ENCODE measurements at places on chromosomes 4 and X.
A peak's percentile ranks its signal among the peaks of the same experiment; 100 is the strongest.

- no peak for DNase-seq
Measured at GRCh38 chr4:21469438-21470300, 478.9 kb downstream of the KCNIP4 start.

GRCh38 chrX:17588303-17588702 is 149.0 kb upstream of the SCML1 start:
- DNase-seq = no peak

DNA sequence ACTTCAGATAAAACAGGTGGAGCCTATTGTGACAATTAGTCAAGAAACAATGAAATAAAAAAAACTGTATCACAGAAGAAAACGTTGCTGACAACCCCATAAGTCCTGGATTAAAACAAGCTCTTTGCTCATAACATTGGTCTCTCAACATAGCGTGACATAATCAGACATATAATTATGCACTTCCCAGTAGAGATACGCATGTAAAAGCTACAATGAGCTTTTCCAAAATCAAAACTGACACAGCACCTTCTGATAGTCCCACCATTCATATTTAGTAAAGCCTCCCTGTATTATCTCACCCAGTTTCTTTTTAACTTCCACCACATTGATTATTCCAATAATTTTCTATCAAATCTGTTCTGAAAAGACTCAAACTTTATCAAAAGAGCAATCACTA is 372.1 kb upstream of the SMIM31 start:
- DNase-seq = no peak

DNA sequence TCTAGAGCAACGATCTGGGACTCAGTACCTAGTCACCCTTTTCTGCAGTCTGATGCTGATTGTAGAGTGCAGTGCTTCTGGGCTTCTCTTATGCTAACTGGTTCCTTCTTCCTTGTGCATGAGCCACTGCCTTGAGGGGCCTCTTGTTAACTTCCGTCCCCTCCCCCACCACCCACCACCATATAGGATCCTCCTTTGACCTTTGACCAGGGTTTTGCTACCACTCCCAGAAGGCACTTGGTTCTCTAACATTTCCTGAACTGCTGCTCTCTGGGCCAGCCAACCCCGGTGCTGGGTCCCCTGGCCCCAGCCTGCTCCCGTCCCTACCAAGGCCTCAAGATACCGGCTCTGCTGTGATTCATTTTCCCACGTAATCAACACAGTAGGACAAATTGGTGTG is 104.6 kb upstream of the KLF3 start:
- no peak for DNase-seq

GRCh38 chr4:74543231-74543781 is 98.4 kb downstream of the AREG start:
- DNase-seq = no peak

- DNase-seq = no peak
Measured at GRCh38 chr4:107800706-107801105, 24.0 kb upstream of the SGMS2 start.

GRCh38 chrX:146854281-146854680 is 39.7 kb upstream of the CXorf51A start:
- DNase-seq = no peak

DNA sequence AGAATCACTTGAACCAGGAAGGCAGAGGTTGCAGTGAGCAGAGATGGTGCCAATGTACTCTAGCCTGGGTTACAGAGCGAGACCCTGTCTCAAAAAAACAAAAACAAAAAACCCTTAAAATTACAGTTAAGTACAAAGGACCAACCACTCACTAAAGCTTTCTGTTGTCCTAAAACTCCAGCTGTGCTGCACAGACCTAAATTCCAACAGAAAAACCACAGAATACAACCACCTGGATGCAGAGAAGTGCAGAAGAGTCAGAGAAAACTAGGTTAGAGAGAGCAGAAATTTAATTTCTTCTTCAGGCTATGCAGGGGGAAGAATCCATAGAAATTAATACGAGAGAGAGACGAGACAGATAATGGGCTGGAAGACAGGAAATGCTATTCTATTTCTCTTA is 376.8 kb upstream of the CXorf51A start:
- no peak for DNase-seq

- DNase-seq = no peak
Measured at GRCh38 chr4:74501579-74501978, 56.6 kb downstream of the AREG start.

DNA sequence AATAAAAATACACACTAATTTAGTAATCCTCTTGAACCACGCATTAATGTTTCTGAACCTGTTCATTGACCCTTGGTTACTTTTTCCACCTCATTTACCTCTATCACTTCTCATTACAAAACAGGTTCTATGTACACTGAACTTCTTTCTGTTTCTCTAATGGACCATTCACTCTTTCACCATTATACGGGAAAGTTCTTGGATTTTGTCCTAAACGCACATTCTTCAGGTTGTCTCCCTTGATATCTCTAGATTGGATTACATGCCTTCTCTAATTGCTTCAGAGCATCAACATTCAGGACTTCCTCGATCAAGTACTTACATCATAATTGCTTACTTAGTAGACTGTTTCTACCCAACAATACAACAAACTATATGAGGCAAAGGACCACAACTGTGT is 359.4 kb upstream of the FSTL5 start:
- DNase-seq = no peak

GRCh38 chrX:130995439-130995838 is 62.7 kb upstream of the ARHGAP36 start:
- DNase-seq = no peak

- DNase-seq = no peak
Measured at GRCh38 chr4:162016991-162017390, 146.8 kb downstream of the FSTL5 start.

DNA sequence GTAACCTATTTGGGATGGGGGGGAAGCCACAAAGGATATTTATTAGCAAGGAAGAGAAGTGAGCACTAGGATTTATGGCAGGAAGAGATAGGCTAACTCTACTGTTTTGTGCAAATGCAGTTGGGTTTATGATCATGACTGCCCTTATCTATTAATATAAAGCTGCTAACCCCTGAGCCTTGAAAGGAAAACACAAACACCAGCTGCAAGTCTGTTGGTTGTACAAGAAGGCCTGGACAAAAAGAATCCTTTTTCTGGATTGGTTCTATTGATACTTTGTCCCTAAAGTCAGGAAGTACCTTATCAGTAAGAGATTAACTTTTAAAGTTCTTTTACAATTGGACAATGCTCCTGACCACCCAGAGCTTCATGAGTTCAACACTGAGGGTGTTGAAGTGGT is 188.8 kb downstream of the LRBA start:
- no peak for DNase-seq

GRCh38 chrX:25022499-25023325 is 6.9 kb upstream of the ARX start:
- no peak for DNase-seq

- no peak for DNase-seq
Measured at GRCh38 chr4:59770601-59771264, 1429.4 kb upstream of the ADGRL3 start.

- no peak for DNase-seq
Measured at GRCh38 chr4:985123-985830, 1.6 kb upstream of the IDUA start.

DNA sequence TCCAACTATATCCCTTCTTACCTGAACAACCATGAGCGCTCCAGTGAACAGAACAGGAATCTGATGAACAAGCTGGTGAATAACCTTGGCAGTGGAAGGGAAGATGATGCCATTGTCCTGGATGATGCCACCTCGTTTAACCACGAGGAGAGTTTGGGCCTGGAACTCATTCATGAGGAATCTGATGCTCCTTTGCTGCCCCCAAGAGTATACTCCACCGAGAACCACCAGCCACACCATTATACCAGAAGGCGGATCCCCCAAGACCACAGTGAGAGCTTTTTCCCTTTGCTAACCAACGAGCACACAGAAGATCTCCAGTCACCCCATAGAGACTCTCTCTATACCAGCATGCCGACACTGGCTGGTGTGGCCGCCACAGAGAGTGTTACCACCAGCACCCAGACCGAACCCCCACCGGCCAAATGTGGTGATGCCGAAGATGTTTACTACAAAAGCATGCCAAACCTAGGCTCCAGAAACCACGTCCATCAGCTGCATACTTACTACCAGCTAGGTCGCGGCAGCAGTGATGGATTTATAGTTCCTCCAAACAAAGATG is 870.2 kb downstream of the ADGRL3 start:
- no peak for DNase-seq

DNA sequence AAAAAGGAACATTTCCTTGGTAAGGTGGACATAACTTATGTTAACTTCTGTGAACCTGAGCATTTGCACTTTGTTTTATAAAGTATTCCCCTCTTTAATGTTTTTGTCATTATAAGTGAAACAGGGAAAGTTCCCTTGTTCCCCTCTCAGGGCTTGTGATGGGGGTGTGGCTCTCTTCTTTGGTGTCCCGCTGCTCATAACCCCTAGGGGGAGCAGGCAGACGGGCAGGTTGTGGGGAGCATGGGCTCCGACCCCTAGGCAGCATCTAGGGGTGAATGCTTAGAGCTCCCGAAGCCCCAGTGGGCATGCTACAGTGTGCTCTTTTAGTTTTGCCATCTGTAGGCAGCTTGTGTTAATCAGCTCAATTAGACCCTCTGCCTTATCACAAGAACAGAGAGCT is 200.4 kb downstream of the DACH2 start:
- no peak for DNase-seq

GRCh38 chr4:78057135-78057599 is at the start of gene FRAS1:
Gene FRAS1 (plus strand): TSS chr4:78057323. CDS start chr4:78058010, 687 bp downstream.
- no peak for DNase-seq

- no peak for DNase-seq
Measured at GRCh38 chr4:142350871-142351270, 495.2 kb downstream of the INPP4B start.

GRCh38 chr4:54473077-54473545 is 184.6 kb upstream of the KIT start:
- DNase-seq = peak; percentile 64

DNA sequence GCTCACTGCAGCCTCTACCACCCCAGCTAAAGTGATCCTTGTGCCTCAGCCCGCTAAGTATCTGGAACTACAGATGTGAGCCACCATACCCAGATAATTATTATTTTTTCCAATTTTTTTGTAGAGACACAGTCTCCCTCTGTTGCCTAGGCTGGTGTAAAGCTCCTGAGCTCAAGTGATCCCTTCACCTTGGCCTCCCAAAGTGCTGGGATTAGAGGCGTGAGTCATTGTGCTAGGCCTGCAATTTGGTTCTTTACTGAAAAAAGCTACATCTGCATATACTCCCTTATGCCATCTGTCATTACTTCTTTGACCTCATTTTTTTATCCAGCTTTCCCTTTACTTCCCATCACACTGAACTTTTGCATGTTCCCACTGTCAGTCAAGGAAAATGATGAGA is 2012.4 kb upstream of the IGFBP7 start:
- no peak for DNase-seq

DNA sequence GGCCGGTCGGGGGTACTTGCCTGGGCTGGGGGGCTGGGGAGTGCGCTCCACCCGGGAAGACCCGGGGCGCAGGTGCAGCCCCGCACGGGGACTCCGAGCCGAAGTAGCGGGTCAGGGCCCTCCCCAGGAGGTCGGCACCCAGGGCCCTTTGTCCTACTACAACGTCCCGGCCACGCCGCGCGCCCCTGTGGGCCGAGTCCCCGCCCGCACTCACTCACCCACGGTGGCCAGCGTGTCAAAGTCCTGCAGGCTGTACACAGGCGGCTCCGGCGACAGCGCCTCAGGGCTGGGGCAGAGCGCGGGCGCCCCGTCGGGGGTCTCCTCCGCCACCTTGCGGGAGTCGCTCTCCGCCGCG is 602 bp downstream of the PRKX start:
- no peak for DNase-seq

GRCh38 chr4:7433376-7434140 is 1.2 kb downstream of the PSAPL1 start:
- no peak for DNase-seq

GRCh38 chr4:76055016-76055415 is 19.1 kb upstream of the CXCL11 start:
- DNase-seq = no peak

GRCh38 chrX:139875841-139876240 is 57.0 kb downstream of the ATP11C start:
- no peak for DNase-seq

- no peak for DNase-seq
Measured at GRCh38 chr4:152099555-152099954, 338.7 kb upstream of the GATB start.

- DNase-seq = no peak
Measured at GRCh38 chrX:16977771-16978170, 31.3 kb downstream of the REPS2 start.

DNA sequence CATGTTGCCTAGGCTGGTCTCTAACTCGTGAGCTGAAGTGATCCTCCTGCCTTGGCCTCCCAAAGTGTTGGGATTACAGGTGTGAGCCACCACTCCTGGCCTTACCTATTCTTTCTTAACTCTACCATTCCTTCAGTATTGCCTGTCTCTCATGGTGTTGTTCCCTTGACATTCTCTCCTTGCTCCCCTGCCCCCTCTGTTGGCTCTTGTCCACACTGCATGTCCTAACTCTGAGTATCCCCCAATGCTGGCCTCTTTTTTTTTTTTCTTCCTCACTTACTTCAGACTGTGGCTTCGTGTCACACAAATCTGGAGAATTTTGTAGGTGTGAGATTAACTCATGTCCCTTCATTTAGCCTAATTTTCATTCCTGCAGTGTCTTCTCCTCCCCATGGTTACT is 22.9 kb upstream of the FRMPD4 start:
- no peak for DNase-seq

- no peak for DNase-seq
Measured at GRCh38 chr4:169361756-169362155, 91.0 kb upstream of the SH3RF1 start.

- DNase-seq = no peak
Measured at GRCh38 chrX:47648376-47648775, 2.0 kb downstream of the ELK1 start.

- DNase-seq = peak; percentile 14
Measured at GRCh38 chr4:16001484-16001858, 38.5 kb upstream of the FGFBP2 start.
